ENCODE measurements at places on chromosomes 16 and 17.

DNA sequence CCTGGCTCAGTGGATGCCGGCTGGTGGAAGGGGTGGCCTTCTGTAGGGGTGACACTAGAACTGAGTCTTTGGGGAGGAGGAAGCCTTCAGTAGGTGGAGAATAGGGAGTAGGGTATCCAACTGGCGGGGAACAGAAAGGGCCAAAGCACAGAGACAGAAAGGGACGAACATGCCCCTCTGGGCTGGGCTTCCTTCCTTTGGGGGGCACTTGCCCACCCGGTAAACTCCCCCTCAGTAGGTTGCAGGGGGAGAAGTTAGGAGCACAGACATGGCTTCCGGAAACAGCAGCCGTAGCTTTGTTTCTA is 774 bp downstream of the ENGASE start:
- no peak for DNase-seq

DNA sequence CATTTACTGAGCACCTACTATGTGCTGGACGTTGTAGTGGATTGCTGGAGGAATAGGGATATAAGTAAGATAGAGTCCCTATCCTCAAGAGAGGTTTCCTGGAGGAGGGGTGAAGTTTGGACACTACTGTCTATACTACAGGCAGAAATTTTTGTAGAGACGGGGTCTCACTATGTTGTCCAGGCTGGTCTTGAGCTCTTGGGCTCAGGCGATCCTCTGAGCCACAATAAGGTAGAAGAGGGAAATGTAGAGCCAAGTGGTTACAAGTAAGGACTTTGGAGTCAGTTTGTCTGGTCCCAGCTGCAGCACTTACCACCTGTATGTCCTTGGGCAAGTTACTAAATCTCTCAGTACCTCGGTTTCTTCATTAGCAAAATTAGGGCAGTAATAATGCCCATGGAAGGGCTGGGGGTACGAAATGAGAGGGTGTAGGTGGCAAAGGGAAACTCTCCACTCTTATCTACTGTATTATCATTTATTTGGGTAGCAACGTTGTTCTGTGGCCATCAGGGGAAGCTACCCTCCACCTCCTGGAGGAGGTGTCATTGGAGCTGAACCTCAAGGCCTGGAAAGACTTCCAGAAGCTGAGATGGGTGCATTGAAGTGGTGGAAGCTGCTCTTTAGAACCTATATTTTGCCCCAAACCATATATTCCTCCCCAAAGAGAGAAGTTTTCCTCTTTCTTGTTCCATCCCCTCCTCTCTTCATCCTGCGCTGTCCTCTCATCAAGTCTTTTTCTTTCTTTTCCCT is 34.9 kb upstream of the DHX8 start:
- no peak for DNase-seq

- DNase-seq: no peak
Observed at GRCh38 chr16:80350061-80350460, 190.7 kb upstream of the DYNLRB2 start.

GRCh38 chr16:69108064-69108904 is 2.8 kb downstream of the HAS3 start:
- no peak for DNase-seq

DNA sequence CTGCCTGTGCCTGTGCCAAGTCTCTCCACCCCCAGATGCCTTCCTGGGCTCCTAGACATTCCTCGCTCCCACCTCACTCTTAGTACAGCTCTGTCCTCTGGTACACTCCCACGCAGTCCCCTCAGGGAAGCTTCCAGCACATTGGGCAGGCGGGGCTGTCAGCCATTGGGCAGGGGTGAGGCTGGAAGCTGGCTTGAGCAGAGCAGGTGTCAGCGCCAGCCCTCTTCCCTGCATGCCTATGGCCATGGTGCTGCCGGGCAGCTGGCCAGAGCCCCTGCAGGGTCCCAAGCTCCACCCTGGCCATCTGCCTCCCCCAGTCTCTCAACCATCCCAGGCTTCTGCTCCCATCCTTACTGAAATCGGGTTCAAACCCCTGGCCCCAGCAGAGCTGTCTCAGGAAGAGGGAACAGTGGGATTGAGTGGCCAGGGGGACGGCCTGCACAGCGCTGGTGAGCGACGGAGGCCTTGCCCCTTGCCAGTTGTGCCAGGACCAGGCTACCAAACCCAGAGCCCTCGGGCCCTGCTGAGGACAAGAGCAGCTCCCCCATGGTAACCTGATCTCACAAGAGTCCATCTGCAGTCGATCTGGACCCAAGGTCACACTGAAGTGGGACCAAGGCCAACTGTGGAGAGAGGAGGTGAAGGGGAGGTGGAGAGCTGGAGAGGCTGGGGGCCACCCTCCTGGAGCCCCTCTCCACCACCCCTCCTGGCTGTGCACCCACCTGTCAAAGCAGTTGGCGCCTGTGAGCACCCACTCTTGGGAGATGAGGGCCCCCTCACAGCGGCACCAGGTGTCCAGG is 2.4 kb upstream of the B9D1 start:
- DNase-seq: no peak

DNA sequence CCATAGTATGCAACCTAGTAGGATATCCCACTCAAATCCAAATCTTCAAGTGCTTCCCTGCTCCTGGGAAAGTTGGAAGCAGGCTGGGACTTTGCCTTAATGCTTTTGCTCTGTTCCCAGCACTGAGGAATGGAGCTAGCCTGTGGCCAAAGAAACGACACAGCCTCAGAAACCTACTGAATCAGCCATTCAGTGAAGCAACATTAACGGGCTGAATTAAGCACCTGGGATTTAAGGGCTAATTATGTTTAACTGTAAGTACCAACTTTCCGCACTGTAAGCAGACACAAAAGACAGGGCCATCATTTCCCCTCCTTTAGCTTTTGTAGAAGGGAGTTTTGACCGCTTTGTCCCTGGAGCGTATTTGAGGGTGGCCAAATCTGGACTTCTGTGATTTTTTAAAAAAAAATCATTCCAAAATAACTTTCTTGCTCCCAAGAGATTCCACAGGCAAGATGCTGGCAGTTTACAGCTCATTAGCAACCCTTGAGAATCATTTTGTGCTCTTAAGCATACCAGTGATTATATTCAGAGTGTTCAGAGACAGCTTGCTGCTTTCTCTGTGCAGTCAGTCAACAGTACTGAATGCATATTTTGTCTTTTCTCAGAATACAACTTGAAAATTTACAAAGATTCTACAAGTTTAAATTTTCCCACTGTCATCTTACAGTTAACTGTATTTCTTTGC is 17.6 kb upstream of the NOL11 start:
- DNase-seq: no peak

DNA sequence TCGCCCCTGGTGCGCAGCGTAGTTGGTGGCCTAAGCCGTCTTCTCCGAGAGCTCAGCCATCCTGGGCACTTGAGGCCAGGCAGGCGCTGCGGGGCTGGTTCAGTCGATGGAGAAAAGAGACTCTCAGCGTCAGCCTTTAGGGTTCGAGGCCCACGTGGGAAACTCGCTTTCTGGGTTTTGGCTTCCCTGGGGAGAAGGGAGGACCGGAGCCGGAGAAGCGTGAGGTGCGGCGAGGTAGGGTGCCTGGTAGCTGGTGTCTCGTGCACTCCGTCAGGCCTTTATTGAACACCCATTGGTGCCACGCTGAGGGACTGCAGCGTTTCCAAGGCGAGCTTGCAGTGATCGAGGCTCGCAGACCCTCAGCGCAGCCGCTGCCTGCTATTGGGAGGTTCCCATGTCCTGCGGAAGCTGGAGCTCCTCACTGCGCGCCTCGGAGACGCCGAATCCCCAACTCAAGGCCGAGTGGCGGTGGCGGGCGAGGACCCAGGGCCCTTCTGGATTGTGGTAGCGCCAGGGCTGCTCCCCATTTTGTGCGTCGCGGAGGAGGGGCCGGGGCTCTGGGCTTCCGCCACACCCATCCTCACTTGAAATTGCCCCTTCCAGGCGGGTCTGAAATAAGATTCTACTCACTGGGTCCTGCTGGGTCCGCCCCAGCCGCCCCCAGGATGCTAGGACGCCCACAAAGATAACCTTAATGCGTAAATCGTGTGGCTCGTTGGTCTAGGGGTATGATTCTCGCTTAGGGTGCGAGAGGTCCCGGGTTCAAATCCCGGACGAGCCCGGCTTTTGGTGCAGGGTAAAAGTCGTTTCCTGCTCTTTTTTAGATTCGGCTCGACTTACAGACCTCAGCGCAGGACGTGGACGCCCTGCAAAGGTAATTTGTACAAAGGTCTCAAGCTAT is 1.2 kb downstream of the OR1F1 start:
- DNase-seq: no peak

GRCh38 chr17:74201250-74201649 is 2.2 kb upstream of the RPL38 start:
- DNase-seq: peak; percentile 63

All from NCI-H2029 treated with DMSO at 0.1 percent for 48 hours (cell line).